ENCODE measurements at places on chromosomes 5 and 9. TPM values are rescaled to one million over a fixed set of nuclear protein-coding genes. Genes with fewer than 3 reads are reported as not detected.

DNA sequence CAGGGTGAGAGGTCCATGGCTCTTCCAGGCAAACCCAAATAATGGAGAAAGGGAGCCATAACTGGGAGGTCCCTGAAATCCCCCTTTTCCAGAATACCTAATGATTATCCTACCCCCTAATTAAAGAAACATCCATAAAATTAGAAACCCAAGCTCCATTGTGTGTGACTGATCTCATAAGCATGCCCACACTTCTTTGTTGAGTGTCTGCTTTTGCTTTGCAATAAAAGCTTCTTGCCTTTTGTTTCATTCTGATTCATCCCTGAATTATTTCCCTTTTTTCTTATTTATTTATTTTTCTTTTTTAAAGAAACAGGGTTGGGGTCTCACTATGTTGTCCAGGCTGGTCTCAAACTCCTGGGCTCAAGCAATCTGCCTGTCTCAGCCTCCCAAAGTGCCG, 33.1 kb downstream of the BTF3 start:
- no peak for DNase-seq

- no peak for DNase-seq
These were observed 7.6 kb downstream of the SLC6A18 start for GRCh38 chr5:1232780-1233179.

DNA sequence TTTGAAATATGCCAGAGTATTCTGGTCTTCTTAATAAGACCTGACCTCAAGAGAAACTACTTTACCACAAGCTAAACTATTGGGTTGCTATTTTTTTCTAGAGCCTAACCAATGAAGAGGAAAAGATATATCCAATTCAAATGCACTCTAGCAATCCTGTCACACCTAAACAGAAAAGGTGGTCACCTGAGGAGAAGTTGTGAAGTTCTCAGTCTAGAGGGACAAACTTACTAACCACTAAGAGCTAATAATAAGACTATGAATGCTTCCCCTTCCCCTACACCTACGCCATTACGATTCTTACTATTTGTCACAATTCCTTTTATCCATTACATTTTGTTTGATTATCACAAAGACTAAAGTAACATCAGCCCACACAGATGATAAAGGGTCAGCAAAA, 29.7 kb downstream of the RLN2 start:
- no peak for DNase-seq

BTNL8 gene
- not detected for polyA plus RNA-seq

WDR38 gene
- 0.11 TPM for polyA plus RNA-seq
